Activated effector memory CD4-positive, alpha-beta T cell treated with Interleukin-2 at 50 U/mL for 16 hours (primary cell): ENCODE measurements at places on chromosomes 12 and 14.

DNA sequence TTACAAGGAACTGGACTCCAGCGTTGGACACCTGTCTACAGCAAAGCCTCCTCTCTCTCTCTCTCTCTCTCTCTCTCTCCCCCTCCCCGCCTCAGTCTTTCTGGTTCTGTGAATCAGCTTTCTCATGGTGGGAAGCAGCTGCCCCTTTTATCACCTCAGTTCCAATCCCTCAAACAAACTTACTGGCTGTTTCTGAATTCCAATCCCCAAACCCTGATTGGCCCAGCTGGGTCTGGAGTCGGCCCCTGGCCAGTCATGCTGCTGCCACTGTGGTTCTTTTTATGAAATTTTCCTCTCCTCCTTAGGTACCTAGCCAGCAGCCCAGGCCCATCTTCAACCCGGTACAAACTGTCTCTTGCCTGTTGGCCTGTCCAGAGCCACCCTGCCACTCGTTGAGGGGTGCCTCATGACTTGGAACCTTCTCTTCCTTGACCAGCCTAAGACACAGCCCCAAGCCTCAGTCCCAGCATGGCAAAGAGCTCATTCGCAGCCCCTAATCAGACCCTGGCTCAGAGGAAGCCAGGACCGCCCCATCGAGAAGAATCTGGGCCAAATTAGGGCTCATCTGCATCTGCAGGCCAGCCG, 9.4 kb upstream of the MORN3 start:
- no peak for DNase-seq

- no peak for DNase-seq
Observed at GRCh38 chr12:128606051-128606450, 217.7 kb downstream of the SLC15A4 start.

GRCh38 chr14:103207388-103208072, 84.3 kb downstream of the TNFAIP2 start:
- no peak for DNase-seq

- DNase-seq = no peak
Observed at GRCh38 chr14:50069325-50069724, 47.0 kb downstream of the VCPKMT start.

DNA sequence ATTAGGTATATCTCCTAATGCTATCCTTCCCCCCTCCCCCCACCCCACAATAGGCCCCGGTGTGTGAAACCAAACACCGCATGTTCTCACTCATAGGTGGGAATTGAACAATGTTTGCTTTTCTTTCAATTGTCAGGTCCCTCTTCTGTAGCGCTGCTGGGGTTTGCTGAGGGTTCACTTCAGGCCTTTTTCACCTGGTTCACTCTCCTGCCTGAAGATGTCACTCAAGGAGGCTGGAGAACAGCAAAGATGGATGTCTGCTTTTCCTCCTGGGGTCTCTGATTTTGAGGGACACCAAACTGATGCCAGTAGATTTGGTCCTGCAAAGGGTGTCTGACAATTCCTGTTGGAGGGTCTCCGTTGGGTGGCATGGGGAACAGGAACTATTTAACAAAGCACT, 35.8 kb downstream of the KLRK1 start:
- no peak for DNase-seq

DNA sequence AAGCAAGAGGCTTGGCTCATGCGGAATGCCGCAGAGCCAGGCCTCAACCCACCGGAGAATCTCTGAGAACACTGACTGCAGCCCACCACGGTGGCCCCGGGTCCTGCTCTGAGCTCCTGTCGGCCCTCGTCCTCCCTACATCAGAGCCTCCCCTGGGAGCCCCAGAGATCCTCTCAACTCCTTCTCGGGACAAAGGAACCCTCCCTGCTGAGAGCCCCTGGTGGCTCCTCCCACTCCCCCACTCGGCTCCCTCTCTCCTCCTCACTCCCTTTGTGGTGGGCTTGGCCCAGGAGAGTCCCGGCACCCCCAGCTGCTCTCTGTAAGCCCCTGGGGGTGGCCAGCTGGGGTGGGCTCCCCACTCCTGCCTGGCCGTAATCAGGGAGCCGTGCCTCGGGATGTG, 11.1 kb upstream of the INF2 start:
- no peak for DNase-seq

DNA sequence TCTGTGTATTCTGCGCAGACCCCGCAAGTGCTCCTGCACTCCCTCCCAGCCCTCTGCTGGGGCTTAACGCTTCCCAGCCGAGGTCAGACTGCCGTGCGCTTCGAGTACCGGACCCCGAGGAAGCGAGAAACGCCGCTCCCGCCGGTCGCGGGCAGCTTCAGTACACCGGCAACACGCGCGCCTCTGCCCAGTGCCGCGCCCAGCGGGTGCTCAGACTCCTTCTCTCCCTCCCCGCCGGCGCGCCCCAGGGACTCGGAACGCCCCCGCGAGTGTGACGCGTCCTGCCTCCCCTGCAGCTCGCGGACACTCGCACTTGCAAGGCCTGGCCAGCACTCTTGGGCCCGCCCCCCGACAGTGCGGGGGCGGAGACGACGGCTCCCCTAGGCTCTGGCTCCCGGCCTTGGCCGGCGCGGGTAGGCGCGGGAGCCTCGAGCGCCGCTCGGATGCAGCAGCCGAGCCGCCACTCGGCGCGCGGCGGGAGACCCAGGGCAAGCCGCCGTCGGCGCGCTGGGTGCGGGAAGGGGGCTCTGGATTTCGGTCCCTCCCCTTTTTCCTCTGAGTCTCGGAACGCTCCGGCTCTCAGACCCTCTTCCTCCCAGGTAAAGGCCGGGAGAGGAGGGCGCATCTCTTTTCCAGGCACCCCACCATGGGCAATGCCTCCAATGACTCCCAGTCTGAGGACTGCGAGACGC, at the start of gene PTGER2:
Gene PTGER2 (plus strand): TSS at position 410 of the 692 bp plus-strand sequence. CDS start 237 bp downstream, at position 647.
- peak; percentile 76 for DNase-seq

- DNase-seq = no peak
Observed at GRCh38 chr14:80167793-80168448, 43.4 kb downstream of the DIO2 start.

GRCh38 chr14:59532419-59532818, 44.2 kb downstream of the CCDC175 start:
- DNase-seq = no peak
